ENCODE measurements at places on chromosomes 4 and X. TPM values are rescaled to one million over a fixed set of nuclear protein-coding genes. Genes with fewer than 3 reads are reported as not detected.

Gene CYBB
- not detected for total RNA-seq

Gene MAOB
- 0.14 TPM for total RNA-seq

Gene CTAG1A
- total RNA-seq: not detected

Gene CXorf49B
- not detected for total RNA-seq

Gene KLHL13
- total RNA-seq: 41.7 TPM

Data from epithelial cell of proximal tubule (primary cell).